ENCODE measurements at places on chromosomes 2 and 18.
A peak's percentile ranks its signal among the peaks of the same experiment; 100 is the strongest.

DNA sequence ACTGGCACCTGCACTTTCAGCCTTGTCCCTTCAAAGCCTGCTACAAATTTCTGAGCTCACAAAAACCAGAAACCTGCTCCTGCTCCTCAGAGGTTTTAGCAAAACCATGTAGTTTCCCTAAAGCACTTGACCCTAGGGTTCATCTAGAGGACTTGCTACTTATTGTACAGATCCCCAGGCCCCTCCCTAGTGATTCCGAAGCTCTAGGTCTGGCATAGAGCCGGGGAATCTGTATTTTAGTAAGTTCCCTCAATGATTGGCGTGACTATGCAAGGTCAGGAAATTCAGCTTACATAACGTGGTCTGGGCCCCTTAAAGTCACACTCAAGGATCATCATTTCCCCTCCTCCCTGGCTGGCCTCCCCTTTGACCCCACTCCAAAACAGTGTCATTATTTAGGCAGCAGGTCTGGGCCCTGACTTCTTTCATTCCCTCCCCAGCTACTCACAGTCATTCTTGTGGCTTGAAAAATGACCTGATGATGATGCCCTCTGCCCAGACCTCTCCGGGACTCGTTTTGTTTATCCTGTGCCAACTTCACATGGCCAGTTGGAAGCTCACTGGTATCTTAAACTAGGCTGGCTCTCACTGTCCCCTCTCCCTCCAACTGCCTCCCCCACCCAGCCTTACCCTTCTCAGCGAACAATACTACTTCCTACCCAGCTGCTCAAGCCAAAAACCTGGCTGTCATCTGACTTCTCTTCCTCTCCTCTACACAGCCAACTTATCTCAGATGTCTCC, 36.0 kb downstream of the WDFY1 start:
- no peak for DNase-seq

GRCh38 chr2:73414696-73415095, 29.1 kb downstream of the ALMS1 start:
- peak; percentile 14 for DNase-seq

- DNase-seq, result no peak
Measured at GRCh38 chr2:58714238-58714637, 473.1 kb upstream of the FANCL start.

DNA sequence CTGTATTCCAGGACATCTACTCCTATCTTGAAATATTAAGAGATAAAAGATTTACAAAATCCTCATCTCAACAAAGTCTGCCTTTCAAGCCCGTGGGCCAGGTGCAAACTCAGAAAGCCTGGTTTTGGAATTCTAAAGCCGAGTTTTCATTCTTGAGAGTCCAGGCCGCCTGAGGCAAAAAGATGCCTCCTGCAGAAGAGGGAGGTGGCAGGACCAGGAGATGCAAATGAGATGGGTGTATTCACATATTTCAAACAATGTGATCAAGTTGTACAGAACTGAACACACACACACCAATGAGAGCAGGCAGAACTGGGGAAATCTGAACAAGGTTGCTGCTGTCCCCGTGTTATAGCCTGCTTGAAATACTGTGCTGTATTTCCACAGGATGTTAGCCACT, 7.7 kb upstream of the HS6ST1 start:
- DNase-seq, result no peak

DNA sequence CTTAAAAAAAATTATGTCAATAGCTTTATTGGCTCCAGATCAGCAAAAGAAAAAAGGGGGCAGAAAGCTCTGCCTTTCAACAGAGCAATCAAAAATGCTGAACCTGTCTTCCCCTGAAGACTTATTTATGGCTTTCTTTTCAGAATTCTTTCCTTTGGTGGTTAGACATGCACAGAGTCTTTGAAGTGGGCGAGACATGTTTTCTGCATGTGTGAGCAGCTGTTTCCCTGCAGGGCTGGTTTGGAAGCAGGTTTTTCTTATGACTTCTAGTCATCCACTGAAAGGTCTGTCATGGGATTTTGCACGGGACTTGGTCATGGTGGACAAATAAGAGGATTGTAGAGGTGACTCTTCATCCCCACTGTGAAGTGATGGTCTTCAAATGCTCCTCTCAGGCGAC, 160.3 kb downstream of the VAPA start:
- no peak for DNase-seq

DNA sequence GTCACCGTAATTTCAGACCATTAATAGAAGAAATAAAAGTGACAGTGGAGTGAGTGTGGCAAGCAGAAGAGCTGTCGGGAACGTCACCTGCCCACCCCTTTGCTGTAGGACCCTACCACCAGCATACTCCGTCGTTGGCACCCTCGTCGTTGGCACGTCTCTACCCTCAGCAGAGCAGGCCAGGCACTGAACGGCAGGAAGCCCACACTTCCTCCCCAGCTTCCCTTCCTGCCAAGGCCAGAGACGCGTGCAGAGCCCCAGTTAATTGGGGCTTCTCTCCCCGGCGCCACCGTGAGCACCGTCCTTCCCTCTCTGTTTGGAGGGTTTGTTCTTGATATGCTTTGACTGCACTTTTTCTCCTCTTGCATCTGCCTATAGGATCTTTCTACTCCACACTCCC, 27.0 kb upstream of the NFATC1 start:
- DNase-seq, result no peak

GRCh38 chr18:34595690-34596089, 114.4 kb upstream of the DTNA start:
- peak; percentile 17 for DNase-seq

DNA sequence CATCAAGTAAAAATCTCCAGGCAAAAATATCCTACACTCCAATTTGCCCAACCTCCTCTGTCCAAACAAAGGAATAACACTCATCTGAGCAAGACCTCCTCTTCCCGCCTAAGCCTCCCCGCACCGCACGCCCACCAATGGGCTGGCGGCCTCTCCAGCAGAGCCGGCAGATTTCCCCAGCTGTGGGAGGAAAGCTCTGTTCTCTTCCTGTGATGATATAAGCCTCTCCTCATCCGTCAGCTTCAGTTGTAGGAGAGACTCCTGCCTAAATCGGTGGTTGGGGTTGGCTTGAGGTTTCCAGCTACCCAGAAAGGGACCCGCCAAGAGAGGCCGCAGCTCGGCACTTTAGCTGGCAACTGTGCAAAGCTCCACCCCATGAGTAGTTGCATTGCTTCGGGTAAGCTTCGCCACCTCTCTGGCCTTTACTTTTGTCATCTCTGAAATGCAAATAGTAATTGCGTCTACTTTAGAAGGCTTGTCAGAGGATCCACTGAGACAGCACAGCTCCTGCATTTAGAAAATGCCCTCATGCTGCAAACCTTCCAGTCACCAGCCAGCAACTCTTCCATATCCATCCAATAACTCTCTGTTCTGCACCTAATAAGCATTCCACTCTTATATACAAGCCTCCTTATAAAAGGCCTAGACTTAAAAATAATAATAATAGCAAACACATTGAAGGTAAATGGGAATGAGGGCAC, 146.4 kb downstream of the MYT1L start:
- DNase-seq, result no peak

GRCh38 chr18:23972453-23972852, 42.1 kb upstream of the TTC39C start:
- no peak for DNase-seq

DNA sequence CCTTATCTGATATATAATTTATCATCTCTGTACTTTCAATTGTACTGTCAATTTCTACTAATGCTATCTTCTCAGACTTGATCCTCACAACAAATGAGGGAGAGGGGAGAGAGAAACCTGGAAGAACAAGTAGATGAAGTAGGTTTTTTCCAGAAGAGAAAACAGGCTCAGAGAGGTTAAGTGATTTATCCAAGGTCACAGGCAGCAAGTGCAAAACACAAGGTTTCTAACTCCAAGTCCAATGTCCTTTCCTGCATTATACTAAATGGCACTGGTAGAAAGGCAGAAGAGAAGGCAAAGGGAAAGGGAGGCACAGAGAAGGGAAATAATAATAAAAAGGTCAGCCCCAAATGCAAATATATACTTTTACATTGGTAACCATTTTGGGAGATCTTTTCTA, 7.5 kb downstream of the MEX3C start:
- no peak for DNase-seq

DNA sequence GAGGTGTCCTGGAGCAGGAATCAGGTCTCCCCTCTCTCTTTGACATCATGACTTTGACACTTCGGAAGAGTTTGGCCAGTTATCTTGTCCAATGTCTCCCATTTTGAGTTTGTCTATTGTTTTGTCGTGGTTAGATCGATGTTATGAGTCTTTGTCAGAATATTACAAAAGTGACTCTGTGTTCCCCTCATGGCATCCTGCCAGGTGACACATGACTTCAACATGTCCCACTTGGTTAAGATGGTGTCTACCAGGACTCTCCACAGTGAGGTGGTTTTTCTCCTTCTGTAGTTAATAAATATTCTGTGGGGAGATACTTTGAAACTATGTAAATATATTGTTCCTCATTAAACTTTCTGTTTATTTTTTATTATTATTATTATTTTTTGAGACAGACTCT, 76.6 kb upstream of the BZW1 start:
- DNase-seq, result peak; percentile 41

GRCh38 chr2:197600306-197600705, 75.1 kb downstream of the RFTN2 start:
- DNase-seq, result no peak

- peak; percentile 40 for DNase-seq
Measured at GRCh38 chr2:101200676-101201075, 49.5 kb upstream of the TBC1D8 start.

- no peak for DNase-seq
Measured at GRCh38 chr2:129129087-129129486, 810.4 kb upstream of the HS6ST1 start.

- peak; percentile 48 for DNase-seq
Measured at GRCh38 chr18:2969695-2970094, 43.2 kb downstream of the LPIN2 start.

- DNase-seq, result peak; percentile 84
Measured at GRCh38 chr2:175097297-175097696, 70.7 kb downstream of the ATF2 start.

DNA sequence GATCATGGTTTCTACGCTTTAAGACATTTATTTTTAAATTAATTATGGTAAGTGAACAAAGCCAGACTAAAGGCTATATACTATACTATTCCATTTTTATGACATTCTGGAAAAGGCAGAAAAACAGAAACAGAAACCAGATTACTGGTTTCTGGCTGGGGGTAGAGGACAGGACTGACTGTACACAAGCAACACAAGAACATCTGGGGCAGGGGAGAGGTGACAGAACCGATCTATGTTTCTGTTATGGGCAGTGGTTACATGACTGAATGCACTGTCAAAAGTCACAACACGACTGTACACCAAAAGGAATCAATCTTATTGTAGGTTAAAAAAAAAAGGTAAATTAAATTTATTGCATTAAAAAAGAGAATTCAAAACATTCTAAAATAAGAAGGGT, 64.7 kb downstream of the PTPN2 start:
- DNase-seq, result no peak

DNA sequence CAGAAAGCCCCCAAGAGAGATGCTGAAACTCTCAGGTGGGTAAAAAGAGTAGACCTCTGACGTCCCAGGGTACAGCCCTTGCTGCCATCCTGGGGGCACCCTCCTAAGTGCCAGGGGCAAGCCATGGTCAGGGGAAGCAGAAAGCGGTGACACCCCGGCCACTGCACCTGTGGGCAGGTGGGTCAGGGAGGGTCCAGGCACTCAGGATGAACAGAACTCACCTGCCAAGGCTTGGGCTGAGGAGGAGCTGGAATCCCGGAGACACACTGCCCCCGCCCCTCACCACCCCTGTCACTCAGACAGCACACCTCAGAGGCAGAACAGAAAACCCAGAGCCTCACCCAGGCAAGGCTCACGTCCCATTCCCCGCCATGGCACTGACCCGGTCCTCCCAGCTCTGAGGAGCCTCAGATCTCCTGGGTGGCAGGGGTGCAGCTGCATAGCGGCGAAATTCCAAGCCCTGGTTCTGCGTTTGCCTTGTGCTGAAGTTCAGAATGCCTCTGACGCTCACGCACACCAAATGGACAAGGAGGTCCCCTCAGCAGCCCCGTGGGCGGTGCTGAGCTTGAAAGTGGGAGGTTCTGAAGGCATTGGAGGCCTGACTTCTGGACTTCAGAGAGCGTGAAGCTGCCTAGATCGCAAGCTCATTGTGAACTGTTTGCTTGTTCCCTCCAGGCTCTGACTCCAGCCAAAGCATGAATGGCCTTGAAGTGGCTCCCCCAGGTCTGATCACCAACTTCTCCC, 4.3 kb downstream of the GPR17 start:
- no peak for DNase-seq
